ENCODE measurements at places on chromosomes 5 and 9.
A peak's percentile ranks its signal among the peaks of the same experiment; 100 is the strongest.

GRCh38 chr5:92703976-92704375 lies 877.0 kb downstream of the NR2F1-AS1 start:
- no peak for DNase-seq

GRCh38 chr5:39169081-39169480 lies 50.3 kb downstream of the FYB1 start:
- no peak for DNase-seq

GRCh38 chr5:76958991-76959767 lies 6.3 kb downstream of the CRHBP start:
- DNase-seq = no peak

GRCh38 chr9:104860263-104860662 lies 67.7 kb downstream of the ABCA1 start:
- no peak for DNase-seq

- peak; percentile 30 for DNase-seq
These were observed 10.5 kb downstream of the MLLT3 start for GRCh38 chr9:20611691-20612287.

DNA sequence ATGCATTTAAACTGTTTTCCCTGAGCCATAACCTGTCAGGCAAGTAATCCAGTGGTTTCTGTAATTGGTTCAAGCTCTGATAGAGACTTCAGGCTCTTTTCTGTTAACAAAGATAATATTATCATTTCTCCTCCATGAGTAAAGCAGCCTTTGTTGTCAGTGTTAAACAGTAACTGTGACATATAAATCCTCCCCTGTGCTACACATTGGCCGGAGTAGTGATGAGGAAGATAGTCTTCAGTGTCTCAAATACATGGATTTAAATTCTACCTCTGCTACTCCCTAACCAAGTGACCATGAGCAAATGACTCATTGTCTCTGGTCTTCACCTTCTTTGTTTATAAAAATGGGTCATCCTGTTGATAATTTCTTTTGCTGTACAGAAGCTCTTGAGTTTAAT lies 615.5 kb upstream of the CHD1 start:
- DNase-seq = no peak
